Stimulated activated naive CD8-positive, alpha-beta T cell treated with anti-CD3 and anti-CD28 coated beads, Interleukin-15, amount 100 ng/mL, for 72 hours (primary cell): ENCODE measurements at places on chromosomes 2 and 18.

DNA sequence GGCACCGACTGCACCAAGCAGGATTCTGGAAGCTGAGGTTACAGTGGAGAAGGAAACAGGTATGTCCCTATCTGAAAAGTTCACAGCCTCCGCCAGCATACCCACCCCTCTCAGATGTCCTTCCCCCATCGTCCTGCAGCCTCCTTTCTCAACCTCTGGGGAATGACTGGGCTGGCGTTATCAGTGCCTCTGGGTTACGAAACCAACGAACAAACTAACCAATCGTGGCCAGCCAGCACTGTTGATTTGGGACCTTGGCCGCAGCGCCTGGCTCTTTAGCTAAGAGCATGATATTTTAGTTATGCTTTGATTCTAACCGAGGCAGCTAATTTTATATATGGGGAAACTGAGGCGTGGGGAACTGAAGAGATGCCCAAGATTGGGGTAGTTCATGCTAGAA lies 233.0 kb downstream of the TFCP2L1 start:
- no peak for DNase-seq

DNA sequence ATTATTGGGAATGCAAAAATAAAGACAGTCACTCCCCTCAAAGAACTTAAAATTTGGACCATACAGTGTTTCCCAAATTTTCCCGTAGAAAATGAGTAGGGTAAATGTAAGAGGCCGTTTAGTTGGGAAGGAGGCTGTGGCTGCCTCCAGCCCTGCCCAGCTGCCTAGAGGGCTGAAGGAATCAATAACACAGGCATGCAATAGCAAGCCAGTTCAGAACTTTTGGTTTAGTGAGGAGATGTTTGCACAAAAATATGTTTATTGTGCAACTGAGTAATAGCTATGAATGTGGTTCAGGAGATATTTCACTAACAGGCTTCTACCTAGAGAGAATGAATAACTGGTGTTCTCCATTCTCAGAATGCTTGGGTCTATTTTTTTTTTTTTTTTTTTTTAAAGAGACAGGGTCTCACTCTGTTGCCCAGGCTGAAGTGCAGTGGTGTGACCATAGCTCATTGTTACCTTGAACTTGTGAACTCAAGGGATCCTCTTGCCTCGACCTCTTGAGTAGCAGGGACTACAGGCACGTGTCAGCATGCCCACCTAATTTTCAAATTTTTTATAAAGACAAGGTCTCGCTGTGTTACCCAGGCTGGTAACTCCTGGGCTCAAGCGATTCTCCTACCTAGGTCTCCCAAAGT lies 23.6 kb downstream of the UGP2 start:
- DNase-seq: no peak

- DNase-seq: no peak
These were observed 35.5 kb downstream of the TGFBRAP1 start for GRCh38 chr2:105294046-105294445.

GRCh38 chr2:186399082-186399644 lies 86.9 kb upstream of the ZC3H15 start:
- no peak for DNase-seq

DNA sequence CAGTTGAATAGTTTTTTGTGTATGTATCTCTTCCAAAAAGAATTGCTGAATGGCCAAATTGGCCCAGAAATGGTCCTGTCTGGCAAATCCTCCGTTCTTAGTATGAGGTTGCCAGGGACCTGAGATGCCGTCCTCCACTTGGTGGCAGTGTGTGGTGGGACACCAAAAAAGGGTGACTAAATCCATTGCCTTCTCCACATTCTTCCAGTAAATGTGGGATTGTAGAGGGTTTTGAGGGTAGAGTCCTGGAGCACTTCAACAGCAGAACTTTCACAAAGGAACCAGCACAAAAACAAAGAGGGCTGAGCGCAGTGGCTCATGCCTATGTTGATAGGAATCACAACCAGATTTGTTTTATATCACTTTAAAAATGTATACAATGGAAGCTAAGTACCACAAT lies 199.9 kb downstream of the BCL2 start:
- no peak for DNase-seq

GRCh38 chr2:74551942-74552913 lies 1.5 kb downstream of the LOXL3 start:
- DNase-seq: no peak

- no peak for DNase-seq
These were observed 370.4 kb downstream of the SOCS6 start for GRCh38 chr18:70659036-70659925.

DNA sequence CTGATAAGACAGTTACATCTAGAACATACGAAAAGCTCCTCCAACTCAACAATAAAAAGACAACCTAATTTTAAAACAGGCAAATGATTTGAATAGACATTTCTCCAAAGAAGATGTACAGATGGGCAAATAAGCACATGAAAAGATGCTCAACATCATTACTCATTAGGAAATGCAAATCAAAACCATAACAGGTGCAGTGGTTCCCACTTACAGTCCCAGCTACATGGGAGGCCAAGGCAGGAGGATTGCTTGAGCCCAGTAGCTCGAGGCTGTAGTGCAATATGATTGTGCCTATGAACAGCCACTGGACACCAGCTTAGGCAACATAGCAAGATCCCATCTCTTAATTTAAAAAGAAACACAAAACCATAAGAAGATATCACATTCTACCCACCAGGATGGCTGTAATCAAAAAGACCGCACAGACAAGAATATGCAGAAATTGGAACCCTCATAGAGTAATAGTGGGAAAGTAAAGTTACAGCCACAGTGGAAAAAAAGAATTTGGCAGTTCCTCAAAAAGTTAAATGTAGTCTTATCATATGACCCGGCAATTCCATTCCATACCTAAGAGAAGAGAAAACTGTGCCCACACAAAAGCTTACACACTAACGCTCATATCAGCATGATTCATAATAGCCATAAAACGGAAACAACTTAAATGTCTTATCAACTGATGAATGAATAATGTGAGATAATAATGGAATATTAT lies 30.5 kb upstream of the ARMC9 start:
- no peak for DNase-seq

DNA sequence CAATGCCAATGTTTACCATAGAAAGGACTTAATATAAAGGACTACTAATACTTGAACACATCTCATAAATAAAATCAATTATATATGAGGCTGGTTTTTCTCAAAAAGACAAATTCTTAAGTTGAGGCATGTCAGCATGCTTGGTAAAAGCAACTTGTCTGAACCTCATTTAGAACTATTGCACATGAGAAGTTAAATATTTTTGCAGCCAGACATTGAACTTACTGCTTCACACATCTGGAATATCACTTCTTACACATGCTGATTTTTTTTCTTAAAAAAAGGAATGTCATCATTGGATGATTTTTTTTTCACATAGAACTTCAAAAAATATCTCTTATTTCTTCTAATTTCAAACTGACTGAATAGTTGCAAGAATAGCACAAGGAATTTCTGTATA lies 609.0 kb downstream of the EPHA4 start:
- no peak for DNase-seq

DNA sequence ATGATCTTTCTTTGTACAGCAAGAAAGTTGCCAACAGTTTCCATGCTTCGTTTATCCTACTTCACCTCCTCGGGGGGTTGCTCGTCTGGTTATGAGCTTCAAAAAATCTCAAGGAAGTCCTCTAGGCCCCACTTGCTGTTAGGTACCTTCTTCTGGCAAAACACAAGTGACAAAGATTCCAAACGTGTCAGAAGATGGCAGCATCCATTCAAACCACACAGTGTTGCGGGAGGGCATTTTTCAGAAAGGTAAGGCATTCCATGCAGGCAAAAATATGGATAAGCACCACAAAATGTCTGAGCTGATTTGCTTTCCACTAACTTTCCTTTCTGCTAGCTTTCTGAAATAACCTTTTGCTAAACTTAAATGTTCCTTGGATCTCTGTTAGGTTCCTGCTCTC lies 13.2 kb upstream of the OR6B3 start:
- DNase-seq: no peak

GRCh38 chr18:49460976-49461601 lies 644 bp upstream of the DYM start:
- no peak for DNase-seq

DNA sequence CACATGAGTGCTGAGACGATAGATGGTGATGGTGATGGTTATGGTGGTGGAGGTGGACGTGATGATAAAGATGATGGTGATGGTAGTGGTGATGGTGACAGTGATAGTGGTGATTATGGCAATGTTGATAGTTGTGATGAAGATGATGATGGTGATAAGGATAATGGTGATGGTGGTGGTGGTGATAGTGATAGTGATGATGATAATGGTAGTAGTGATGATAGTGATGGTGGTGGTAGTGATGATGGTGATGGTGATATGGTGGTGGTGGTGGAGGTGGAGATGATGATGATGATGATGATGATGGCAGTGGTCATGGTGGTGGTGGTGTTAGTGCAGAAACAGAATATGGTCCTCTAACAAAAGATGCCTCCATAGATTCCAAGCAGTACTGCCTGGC lies 10.3 kb downstream of the ANTXR1 start:
- DNase-seq: no peak

GRCh38 chr2:170533156-170533555 lies 182.0 kb upstream of the SP5 start:
- DNase-seq: no peak

DNA sequence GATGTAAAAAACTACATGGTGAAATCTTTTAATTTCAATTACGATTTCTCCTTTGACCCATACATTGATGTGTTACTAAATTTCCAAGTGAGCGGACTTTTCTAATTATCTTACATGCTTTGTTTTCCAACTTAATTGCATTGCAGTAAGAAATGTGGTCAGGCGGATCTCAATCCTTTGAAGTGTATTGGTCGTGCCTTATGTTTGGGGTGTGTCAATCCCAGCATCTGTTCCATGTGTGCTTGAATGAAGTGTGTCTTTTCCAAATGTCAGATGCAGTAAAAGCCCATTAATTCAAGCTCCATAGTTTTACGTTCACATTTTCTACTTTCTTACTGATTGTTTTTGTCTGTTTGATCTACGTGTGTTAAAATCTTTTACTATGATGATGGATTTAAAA lies 113.1 kb downstream of the UXS1 start:
- DNase-seq: no peak

DNA sequence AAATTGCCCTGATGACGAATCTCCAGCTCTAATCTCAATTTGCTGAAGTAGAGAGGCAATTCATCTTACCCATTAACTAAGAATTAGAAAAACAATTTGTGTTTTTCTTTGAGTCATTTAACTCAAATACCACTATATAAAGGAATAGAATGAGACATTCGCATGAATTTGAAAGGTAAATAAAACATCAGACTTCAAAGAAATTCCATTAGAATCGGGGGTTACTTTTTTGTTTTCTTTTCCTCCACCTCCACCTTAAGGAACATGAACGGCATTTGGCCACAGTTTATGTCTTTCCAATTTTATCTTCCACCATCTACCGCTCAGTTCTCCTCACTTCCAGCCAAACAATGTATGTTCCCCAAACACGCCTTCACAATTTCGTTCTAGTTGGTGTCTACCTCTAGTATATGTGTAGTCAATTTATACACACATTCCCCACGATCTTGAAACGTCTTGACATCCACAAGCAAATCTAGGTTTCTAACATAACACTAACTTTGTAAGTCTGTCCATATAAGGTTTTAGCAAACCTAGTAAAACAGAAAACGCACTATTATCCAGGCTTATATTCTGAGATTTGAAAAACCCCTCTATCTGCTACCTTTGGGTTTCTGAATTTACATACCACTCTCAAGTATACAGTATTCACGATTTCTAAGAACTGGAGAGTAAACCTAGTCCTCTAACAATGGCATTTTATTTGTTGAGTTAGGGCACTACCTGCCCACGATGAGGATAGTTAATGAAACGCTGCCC lies 1.2 kb upstream of the SMCHD1 start:
- DNase-seq: no peak

GRCh38 chr18:62399781-62400308 lies 74.7 kb downstream of the TNFRSF11A start:
- no peak for DNase-seq

DNA sequence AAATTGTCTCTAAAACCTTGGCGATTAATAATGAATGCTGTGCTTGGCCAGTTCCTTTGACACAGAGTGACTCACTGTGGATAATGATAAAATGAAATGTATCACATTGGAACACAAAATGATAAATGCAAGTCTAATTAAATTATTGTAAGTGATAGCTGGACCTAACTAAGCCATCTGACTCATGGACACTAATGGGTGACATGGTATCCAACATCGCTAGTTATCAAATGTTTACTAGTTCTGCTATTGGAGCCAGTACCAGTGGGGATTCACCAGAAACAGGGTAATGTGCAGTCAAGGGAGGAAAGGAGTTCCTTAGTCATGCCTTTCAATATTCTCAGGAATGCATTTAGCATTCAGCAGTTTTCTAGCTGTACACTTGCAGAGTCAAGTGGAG lies 736.3 kb upstream of the ACVR2A start:
- DNase-seq: no peak

DNA sequence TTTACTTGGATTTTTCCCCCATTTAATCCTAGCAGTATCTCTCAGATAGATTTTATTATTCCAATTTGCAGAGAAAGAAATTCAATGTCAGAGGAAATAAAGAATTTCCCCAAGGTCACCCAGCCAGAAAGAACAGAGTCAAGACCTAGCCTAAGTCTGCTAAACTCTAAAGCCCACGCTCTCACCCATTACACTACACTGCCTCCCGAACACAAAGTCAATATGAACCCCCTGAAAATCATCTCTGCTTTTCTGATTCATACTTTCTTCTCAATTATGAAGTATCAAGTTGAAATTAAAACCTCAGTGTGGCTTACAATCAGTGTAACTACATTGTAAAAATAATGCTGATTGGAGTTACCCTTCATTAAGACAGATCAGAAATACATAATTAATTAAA lies 89.6 kb downstream of the METTL8 start:
- no peak for DNase-seq

- DNase-seq: no peak
These were observed 41.9 kb downstream of the CDC42EP3 start for GRCh38 chr2:37629529-37629928.

GRCh38 chr2:238159661-238160205 lies 963 bp downstream of the ERFE start:
- no peak for DNase-seq

DNA sequence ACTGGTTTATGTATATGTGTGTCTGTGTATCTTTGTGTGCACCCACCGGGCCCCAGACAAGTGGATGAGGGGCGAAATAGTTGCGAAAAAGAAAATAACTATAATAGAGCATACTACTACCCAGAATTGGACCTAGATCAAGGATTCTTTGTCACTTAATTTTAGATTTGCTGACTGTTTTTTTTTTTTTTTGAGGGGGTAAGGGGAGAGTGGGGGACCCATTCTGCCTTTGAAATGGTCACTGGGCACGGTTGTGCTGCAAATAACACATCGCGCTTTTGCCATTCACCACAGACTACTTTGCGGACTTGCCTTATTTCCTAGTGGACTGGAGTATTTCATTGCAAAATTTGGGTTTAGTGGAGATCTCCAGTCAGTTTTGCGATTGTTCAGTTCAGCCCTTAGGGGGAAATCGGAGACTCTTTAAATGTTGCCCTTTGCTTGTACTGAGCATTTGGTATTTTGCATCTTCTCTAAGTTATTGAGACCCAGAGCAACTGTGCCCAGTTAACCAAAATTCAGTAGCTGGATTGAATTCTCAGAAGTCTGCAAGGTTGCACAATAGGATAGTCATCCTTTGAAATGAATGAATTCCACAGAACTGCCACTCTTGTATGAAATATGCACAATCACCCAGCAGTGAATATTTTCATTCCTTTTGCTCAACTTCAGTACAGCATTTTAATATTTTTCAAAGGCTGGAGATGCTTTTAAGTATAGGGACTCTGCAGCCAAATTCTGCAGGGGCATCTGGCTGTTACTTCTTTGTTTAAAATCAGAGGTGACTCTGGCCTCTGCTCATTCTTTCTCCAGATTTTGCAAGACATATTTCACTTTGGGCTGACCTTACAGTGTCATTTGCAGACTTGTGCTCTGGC lies 2.9 kb downstream of the TRIB2 start:
- no peak for DNase-seq

- DNase-seq: no peak
These were observed 131.5 kb upstream of the MEIS1 start for GRCh38 chr2:66303471-66303870.
